Globus pallidus (tissue), 1 donor: ENCODE measurements at places on chromosomes 13 and 19.

GRCh38 chr13:42973581-42973980 lies 18.5 kb downstream of the EPSTI1 start:
- DNase-seq: no peak

- no peak for DNase-seq
Measured at GRCh38 chr19:57192077-57192420, 749 bp downstream of the ZNF264 start.

DNA sequence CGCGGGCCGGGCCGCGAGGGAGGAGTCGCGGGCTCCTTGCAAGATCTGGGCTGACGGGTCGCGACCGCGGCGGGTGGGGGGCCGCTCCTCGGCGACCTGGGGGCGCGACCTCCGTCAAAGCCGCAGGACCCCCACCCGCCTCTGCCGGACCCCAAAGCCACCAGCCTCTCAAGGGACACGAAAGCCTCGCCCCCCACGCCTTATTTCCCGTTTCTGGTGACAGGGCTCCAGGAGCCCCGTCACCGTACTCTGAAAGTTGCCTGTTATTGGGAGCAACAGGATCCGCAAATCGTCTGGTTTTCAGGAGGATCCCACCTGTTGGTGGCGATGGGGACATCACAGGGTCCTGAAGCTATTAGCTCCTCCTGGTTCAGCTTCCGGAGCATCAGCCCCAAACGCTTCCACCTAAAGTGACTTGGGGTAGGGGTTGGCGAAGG lies 530 bp downstream of the MAU2 start:
- no peak for DNase-seq

- no peak for DNase-seq
Measured at GRCh38 chr13:21826214-21827015, 155.5 kb downstream of the FGF9 start.

- no peak for DNase-seq
Measured at GRCh38 chr19:47549261-47549862, 23.6 kb downstream of the ZNF541 start.

GRCh38 chr19:51421229-51422052 lies 4.0 kb upstream of the SIGLEC10 start:
- DNase-seq: no peak

- peak; percentile 46 for DNase-seq
Measured at GRCh38 chr13:35164324-35164932, 222.4 kb downstream of the NBEA start.

GRCh38 chr13:29104461-29104860 lies 284.3 kb downstream of the MTUS2 start:
- no peak for DNase-seq

GRCh38 chr13:79445968-79446645 lies 34.8 kb upstream of the NDFIP2 start:
- no peak for DNase-seq

GRCh38 chr13:98345107-98345935 lies 168.3 kb upstream of the RNF113B start:
- DNase-seq: no peak

DNA sequence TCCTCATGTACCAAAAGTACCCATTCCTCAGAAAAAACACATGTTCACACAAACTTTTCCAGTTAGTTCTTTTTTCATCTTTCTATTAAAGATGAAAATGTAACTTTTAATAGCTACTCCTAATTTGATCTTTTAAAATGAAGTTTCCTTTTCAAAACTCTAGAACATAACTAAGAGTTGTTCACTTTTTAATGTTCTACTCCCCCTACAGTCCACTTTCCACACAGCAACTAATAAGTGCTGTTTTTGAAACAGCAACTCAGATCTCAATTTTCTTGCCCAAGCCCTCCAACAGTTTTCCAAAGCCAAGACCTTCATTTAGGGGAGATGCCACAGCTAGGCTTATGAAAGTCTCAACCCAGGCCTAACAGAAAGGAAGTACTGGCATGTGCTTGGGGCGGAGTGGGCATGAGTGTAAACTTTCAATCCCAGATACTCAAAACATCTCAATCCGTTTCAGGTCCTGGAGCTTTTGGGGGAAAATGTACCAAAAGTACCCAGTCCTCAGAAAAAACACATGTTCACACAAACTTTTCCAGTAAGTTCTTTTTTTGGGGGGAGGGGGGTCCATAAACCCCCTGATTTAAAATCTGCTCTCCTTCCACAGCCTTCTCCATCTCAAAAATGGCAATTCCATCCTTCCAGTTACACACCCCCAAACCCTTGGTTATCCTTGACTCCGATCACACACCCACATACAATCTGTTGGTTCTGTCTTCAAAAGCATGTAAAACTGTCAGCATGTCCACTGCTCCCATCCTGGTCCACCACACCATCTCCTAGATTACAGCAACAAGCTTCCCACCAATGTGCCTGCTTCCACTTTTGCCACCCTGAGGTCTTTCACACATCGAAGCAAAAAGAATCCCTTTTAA lies 2.0 kb downstream of the FBL start:
- no peak for DNase-seq

DNA sequence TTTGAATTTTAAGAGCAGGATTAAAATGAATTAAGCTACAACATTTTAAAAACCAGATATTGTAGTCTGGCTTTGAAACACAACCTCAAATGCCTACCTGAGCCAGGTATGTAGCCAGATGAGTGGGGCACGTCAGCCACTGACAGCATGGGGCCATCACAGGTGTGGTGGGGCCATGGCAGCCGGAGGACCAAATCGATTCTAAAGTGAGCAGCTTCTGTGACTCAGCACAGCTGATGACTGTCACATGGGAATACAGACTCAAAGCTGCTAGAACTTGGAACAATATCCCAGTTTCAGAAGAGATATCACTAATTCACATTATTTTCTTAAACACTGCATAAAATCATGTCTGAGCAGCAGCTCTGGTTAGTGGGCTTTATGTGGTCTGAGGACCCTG lies 52.8 kb downstream of the SERP2 start:
- DNase-seq: no peak

GRCh38 chr13:44015811-44016210 lies 136.1 kb downstream of the LACC1 start:
- DNase-seq: no peak

- DNase-seq: no peak
Measured at GRCh38 chr19:16571822-16572331, 338 bp downstream of the SLC35E1 start.

DNA sequence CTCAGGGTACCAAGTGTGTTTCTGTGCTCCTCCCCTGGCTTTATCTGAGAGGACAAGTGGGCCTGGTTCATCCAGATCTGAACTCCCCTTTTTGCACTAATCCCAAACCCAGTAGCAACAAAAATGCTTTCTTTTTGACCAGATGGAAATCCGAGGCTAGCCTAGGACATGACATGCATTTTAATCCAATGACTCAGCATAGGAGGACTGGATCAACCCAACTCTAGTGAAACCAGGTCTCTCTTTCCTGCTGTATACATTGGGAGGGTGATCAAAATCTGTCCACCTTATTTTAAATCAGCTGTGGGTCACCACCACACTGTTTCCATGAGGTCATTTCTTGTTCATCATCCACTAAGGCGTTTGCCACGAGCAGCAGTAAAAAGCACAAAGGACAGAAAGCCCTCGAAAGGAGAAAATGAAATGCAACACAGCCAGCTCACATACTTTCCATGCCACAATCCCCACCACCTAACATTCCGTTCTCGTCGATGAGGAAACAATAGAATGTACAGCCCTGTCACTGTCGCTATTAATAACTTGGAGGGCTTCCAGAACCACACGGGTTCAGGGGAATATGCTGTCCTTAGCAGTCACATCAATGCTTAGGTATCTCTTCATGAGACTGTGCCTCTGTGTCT lies 543.0 kb downstream of the IRS2 start:
- DNase-seq: peak; percentile 47

DNA sequence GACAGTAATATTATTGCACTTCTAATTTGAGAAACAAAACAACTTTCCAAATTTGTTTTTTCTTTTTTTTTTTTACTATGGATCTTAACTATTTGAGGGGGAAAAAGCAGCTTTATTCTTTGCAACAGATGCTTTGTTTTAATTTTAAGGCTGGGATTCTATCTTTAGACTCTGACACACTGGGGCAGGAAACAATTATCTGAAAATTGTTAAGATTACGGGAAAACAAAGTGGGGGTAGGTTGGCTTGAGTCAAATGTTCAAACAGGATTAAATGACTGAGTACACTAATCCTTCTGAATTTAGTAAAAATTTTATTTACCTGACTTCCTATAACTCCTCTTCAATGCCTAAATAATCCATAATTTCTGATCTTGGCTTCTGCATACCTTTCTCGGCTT lies 543.2 kb downstream of the SLITRK6 start:
- no peak for DNase-seq

- no peak for DNase-seq
Measured at GRCh38 chr13:97515643-97516042, 81.7 kb downstream of the RAP2A start.

DNA sequence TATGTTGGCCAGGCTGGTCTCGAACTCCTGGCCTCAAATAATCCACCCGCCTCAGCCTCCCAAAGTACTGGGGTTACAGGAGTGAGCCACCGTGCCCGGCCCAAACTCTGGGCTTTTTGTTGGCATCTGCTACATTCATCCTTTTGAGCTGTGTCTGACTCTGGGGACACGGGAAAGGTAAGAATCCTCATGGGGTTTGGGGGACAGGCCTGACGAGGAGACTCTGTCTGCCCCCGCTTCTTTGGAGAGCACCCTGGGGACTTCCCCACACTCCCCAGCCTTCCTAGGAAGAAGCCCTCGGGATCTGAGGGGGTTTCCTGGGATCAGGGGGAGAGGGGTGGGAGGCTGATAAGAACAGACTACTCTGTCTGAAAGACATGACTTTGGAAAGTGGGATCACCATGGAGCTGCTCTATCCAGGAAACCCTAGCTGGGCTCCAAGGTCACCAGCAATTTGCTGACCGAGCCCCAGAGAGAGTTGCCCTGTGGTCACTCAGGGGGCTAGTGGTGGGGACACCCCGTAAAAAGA lies 8.1 kb upstream of the FCER2 start:
- no peak for DNase-seq

GRCh38 chr19:2097203-2097885 lies 629 bp downstream of the IZUMO4 start:
- DNase-seq: no peak

GRCh38 chr19:56955637-56956216 lies 115.2 kb upstream of the PEG3 start:
- DNase-seq: no peak

GRCh38 chr19:42092350-42092749 lies 16.4 kb downstream of the ZNF574 start:
- no peak for DNase-seq

DNA sequence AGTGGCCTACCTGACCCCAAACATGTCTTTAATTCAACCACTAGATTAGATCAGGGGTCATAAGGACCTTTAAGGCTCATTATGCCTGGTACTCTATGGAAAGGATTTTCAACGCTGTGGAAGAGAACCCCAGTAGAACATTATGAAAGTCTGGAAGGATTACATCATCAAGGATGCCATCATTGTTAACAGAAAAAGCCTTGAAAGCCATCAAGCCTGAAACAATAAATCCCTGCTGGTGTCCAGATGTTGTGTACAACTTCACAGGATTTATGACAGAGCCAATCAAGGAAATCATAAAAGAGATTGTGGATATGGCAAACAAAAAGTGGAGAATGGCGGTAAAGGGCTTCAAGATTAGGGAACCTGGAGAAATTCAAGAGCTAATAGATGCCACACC lies 59.7 kb downstream of the NAA16 start:
- no peak for DNase-seq

- no peak for DNase-seq
Measured at GRCh38 chr19:44954278-44954648, 917 bp upstream of the CLPTM1 start.

DNA sequence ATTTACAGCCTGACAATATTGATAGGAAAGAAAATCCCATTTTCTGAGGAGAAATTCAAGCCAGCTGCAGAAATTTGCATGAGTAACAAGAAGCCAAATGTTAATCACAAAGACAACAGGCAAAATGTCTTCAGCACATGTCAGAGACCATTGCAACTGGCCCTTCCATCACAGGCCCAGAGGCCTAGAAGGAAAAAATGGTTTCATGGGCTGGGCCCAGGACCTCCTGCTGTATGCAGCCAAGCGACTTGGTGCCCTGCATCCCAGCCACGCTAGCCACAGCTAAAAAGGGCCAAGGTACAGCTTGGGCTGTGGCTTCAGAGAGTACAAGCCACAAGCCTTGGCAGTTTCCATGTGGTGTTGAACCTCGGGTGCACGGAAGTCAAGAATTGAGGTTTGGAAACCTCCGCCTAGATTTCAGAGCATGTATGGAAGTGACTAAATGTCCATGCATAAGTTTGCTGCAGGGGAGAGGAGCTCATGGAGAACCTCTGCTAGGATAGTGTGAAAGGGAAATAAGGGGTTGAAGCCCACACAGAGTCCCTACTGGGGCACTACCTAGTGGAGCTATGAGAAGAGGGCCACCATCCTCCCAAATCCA lies 1474.0 kb downstream of the PCDH9 start:
- no peak for DNase-seq

DNA sequence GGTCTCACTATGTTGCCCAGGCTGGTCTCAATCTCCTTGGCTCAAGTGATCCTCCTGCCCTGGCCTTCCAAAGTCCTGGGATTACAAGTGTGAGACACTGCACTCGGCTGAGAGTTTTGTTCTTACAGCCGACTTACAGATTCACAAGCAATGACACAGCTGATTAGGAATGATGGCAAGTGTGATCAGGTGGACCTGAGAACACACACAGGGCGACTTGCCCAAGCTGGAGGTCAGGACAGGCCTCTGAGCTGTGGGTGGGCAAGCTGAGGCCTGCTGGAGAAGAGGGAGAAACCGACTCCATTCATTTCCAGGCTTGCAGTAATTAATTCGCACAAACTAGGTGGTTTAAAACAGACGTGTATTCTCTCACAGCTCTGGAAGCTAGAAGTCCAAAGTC lies 8.1 kb upstream of the ATG4D start:
- no peak for DNase-seq

- no peak for DNase-seq
Measured at GRCh38 chr13:43077046-43077445, 53.7 kb downstream of the DNAJC15 start.

GRCh38 chr19:18107235-18107634 lies 9.7 kb downstream of the MAST3 start:
- DNase-seq: no peak

DNA sequence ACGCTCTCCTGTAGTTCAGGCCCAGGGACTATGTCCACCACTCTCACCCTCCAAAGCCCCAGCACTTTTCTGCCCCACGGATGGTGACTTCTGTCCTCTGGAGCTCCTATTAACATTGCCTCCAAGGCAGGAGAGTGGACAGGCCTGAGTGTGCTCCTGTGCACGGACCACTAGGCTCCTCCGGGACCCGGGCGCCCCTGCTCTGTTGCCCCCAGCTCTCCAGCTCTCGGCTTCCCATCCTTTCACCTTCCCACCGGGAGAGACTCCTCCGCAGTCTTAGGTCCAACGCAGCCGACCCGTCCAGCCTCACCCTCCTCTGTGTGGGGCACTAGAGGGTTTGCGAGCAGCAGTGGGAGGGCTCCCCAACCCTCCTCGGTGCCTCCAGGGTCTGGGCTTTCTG lies 30.4 kb downstream of the CAPN12 start:
- no peak for DNase-seq
